ENCODE measurements at places on chromosomes 7 and 10.

- DNase-seq: no peak
Observed at GRCh38 chr10:49689882-49690510, 10.5 kb downstream of the C10orf53 start.

DNA sequence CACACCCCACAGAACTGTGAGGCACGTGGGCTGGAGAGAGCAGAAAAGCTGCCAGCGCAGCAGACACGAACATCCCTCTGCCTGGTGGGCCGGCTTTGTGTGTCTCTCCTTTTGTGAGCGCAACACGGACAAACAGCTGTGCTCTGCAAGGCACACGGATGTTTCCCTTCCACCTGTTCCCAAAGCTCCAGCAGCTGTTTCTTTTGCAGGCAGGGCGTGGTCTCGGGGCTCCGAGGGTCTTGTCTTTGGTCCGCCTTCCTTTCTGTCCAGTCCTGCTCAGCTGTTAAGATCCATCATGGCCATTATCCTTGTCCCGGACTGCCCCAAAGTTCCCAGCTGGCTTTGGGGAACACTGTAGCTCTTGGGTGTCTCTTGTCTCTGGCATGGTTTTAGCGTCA is 32.7 kb upstream of the SH2B2 start:
- DNase-seq: no peak

DNA sequence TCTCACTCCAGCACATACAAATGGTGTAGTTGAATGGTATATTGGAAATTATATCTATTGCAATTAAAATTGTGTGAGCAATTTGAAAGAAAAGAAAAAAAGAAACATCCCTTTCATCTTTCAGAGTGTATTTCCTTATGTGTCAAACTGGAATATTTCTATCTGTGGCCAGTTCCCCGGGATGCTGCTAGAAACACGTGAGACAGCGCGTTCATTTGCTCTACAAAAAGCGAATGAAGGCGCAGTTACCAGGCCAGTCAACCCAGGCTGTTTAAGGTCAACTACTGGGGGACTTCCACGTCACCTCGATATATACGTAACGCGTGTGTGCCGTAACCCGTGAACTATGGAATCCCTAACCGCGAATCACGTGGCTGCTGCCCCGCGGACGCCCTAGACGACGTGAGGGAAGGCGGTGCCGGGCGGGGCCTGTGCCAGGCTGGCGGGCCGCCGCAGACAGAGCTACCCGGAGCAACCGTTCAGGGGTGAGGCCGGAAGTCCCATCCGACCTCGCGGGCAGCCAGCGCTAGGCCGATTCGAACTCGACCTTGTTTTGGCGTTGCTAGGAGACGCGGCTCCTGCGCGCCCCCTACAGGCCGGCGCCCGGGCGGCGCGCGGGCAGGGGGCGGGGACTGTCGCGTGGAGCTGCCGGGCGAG is 1.1 kb upstream of the ARL4A start:
- peak; percentile 52 for DNase-seq

GRCh38 chr7:133165529-133165928 is 83.6 kb upstream of the CHCHD3 start:
- DNase-seq: no peak

GRCh38 chr10:49593564-49593875 is 16.6 kb upstream of the SLC18A3 start:
- DNase-seq: no peak

GRCh38 chr7:17936321-17936720 is 4.0 kb downstream of the SNX13 start:
- DNase-seq: no peak

GRCh38 chr7:156943091-156944041 is 6.1 kb upstream of the NOM1 start:
- DNase-seq: no peak

GRCh38 chr7:148698007-148698396 is 701 bp upstream of the CUL1 start:
- DNase-seq: no peak

GRCh38 chr10:79068562-79069324 is at the start of gene ZMIZ1:
TSS of gene ZMIZ1 (plus strand) at chr10:79068966. CDS start at chr10:79201633, 132,667 bp downstream.
- peak; percentile 69 for DNase-seq

DNA sequence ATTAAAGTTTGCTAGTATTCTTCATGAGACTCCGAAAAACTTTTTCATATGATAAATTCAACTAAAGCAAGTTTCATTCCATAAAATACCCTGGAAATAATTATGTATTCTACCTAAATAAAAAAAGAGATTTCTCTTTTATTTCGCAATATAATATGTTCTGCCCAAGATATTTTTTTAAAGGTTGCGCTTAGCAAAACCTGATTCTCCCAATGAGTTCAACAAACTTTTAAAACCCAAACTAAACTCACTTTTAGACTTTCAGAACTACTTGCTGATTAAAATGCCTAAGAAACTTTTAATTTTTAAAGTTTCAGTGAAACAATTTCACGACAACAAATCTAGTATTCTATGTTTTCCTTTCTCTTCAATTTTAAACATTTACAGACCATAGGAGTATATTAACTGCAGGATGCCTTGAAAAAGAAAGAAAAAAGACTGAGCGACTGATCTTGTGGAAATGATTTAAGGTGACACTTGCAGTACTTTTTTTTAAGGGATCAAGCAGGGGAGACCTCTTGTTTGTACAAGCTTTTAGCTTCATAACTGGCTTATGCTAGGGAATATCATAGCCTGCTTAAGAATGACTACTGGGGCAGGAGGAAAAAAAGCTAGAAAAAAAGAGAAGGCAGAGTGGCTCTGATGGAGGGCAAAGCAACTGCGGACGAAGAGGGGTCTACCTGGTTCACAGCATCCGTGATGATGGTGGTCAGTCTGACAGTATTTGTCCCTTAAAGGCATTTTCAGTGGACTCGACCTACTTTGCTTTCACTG is 1.5 kb downstream of the ZNF800 start:
- no peak for DNase-seq

GRCh38 chr7:46982928-46983327 is 599.0 kb downstream of the TNS3 start:
- DNase-seq: no peak

DNA sequence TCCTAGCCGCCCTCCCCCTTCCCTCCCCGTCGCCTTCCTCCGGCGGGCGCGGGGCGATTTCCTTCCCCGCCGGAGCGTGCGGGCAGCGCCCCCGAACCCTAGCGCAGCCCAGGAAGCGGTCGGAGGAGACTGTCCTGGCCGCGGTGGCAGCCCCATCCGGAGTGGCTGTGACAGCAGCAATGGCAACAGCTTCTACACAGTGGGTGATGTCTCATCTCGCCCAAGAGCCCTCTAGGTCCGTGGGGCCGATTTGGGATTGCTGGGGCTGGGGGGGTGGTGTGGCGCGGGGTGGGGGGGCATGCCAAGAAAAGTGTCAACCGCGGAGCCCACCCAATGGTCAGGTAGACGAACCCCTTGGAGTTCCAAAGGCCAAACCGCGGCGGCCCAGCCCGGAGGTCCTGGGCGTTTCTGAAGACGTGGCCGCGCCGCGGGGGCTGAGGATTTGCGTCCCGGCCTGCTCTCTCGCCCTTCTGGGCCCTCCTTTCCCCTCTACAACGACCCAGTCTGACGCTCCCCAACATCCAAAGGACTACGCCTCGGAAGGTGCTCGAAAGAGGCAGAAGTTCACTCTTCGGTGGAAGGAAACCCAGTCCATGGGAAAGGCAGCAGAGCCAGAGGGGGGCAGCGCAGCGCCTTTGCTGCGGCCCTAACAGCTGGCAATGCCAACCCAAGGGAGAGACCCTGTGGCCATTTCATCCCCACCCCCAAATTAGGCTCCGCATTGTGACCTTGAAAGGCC is 603 bp upstream of the TWIST1 start:
- no peak for DNase-seq

DNA sequence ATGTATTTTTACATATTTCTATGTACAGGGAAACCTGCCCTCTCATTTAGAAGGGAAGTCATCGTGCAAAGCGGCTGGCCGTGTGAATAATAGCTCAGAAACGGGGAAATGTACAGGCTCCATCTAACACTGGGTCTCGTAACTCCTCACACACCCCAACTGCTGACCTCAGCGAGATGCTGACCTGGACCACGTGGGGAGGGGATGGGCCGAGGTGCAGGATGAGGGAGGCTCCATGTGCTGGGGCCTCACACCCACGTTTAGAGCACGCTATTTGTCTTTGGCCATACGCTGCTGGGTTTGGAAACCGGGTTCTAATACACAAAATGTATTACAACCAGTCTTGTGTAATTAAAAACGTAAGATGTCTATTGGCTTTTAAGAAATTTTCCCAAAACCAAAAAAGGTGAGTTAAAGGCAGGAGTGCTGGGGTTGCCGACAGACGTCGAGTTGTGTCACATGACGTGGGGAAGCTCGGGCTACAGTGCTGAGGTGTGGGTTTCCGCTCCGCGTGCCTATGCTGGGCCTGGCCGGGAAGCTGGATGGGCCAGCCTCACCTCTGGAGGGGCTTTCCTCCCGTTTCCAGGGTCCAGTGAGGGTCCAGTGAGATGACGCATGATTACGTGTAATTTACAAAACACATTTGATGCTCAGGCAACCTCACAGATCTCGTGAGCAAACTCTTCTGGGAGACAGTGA is 215.6 kb downstream of the DNAJB6 start:
- DNase-seq: no peak
